ENCODE measurements at places on chromosomes 4 and X.

GRCh38 chrX:45801554-45801953 lies 600.9 kb upstream of the DIPK2B start:
- peaks cover 12% of the 10 kb centered on the region for H3K4me1 ChIP-seq
- H3K36me3 ChIP-seq: peaks cover 2% of the 10 kb centered on the region
- H3K27ac ChIP-seq: no peak overlapping the region
- DNase-seq: no peak
- H3K4me3 ChIP-seq: no peak overlapping the region

GRCh38 chrX:13069771-13070416 lies 25.5 kb upstream of the FAM9C start:
- peaks cover 4% of the 10 kb centered on the region for H3K4me1 ChIP-seq
- peaks cover 16% of the 10 kb centered on the region for H3K36me3 ChIP-seq
- no peak overlapping the region for H3K4me3 ChIP-seq
- no peaks in the 10 kb centered on the region for H3K27me3 ChIP-seq
- DNase-seq: no peak

GRCh38 chrX:84710611-84711010 lies 208.4 kb upstream of the HDX start:
- H3K27me3 ChIP-seq: no peaks in the 10 kb centered on the region
- H3K36me3 ChIP-seq: no peaks in the 10 kb centered on the region
- H3K27ac ChIP-seq: no peak overlapping the region
- H3K4me3 ChIP-seq: no peak overlapping the region
- DNase-seq: no peak

DNA sequence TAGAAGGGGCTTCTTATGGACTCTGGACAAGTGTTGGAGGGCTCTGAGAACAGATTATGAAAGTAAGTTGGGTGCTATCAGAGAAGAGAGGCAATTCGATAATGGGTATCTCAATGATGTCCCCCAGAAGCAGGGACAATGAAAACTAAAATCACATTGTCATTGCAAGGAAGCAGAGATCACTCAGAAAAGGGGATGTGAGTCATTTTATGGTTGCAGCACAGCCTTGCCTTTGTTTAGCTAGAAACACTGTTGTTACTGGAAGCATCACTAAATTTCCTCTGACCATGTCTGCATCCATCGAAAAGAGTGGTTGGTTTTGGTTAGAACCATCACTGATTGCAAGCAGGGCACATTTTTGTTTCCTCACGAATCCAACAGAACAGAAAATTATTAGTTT lies 246.8 kb upstream of the NWD2 start:
- no peaks in the 10 kb centered on the region for H3K27me3 ChIP-seq
- no peak for DNase-seq
- no peak overlapping the region for H3K27ac ChIP-seq
- no peak overlapping the region for H3K4me3 ChIP-seq

DNA sequence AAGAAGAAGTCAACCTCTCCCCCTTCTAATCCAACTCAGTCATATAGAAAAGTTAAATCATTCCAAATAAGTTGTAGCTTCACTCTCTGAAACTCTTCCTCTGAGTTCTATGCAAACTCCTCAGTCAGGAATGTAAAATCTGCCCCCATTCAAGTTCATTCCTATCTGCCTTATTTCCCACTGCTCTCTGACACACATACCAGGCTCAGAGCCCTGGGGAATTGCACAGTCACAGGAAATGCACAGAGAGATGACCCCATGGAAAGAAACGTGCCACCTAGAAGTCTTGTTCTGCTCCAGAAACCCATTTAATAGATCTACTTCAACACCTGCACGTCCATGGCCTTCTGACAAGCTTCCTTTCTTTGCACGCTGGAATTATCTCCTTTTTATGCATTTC lies 236.0 kb upstream of the VCX3A start:
- H3K4me1 ChIP-seq: peaks cover 20% of the 10 kb centered on the region
- H3K27ac ChIP-seq: no peak overlapping the region
- no peaks in the 10 kb centered on the region for H3K27me3 ChIP-seq
- H3K36me3 ChIP-seq: peaks cover 3% of the 10 kb centered on the region
- no peak for DNase-seq
- no peak overlapping the region for H3K4me3 ChIP-seq

- peak; percentile 59 for DNase-seq
- no peaks in the 10 kb centered on the region for H3K36me3 ChIP-seq
- peaks cover 93% of the 10 kb centered on the region for H3K27me3 ChIP-seq
- peak overlapping the region; percentile 67 for H3K4me3 ChIP-seq
- H3K4me1 ChIP-seq: peaks cover 73% of the 10 kb centered on the region
Observed at GRCh38 chr4:41882625-41883347, 52.4 kb upstream of the TMEM33 start.

- no peak for DNase-seq
- no peaks in the 10 kb centered on the region for H3K36me3 ChIP-seq
- H3K4me1 ChIP-seq: peaks cover 21% of the 10 kb centered on the region
- H3K27me3 ChIP-seq: no peaks in the 10 kb centered on the region
- no peak overlapping the region for H3K4me3 ChIP-seq
Observed at GRCh38 chrX:123976706-123977316, 15.3 kb downstream of the STAG2 start.

DNA sequence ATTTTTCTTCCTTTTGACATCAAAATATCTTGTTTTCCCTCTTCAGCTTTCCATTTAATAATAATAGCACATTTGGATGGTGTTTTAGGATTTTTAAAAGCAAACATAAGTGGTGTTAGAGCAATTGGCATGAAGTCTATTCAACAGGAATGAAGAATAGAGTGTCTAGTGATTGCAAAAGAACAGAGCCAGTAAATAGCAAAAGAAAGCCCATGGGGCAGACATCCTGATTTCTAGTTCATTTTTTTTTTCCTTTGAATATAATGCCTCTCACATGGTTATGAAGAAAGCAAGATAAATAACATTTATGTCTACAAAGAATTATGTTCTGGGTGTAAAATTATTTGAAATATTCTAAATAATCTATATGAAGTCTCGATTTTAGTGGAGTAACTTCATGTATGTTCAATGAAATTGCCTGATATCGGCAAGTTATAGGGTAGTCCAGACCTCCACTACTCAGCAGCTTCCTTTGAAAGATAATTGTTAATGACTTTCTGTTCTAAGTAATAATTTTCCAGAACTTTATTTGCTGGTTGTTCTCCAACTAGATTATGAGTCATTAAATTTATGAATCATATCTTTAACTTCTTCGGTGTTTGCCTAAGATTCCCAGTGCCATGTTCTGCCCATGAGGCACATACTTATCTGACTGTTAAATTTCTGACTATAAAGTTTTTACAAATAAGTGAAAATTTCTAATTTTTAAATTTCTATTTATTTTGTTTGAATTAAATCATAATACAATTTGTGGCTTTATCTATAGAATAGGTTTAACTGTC lies 587.9 kb downstream of the TLL1 start:
- no peak overlapping the region for H3K27ac ChIP-seq
- H3K4me3 ChIP-seq: no peak overlapping the region
- no peaks in the 10 kb centered on the region for H3K4me1 ChIP-seq
- no peak for DNase-seq
- H3K27me3 ChIP-seq: no peaks in the 10 kb centered on the region
- H3K36me3 ChIP-seq: no peaks in the 10 kb centered on the region

GRCh38 chrX:11109968-11110367 lies 1.2 kb upstream of the HCCS start:
- DNase-seq: no peak
- H3K27ac ChIP-seq: no peak overlapping the region
- H3K27me3 ChIP-seq: no peaks in the 10 kb centered on the region
- H3K4me1 ChIP-seq: peaks cover 6% of the 10 kb centered on the region

DNA sequence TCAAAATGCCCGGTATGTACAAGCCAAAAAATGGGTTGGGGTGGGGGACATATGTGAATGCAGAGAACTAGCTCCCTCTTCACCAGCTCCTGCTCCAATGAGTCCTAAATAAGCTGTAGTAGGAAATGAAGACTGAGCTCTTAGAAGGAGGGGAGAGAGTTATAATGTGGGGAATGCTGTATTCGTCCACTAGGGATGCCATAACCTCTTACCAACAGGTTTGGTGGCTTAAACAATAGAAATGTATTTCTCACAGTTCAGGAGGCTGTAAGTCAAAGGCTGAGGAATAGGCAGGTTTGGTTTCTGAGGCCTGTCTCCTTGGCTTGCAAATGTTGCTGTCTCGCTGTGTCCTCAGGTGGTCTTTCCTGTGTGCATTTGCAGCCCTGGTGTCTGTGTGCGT lies 4.4 kb upstream of the INPP4B start:
- H3K4me1 ChIP-seq: no peaks in the 10 kb centered on the region
- no peak overlapping the region for H3K27ac ChIP-seq
- H3K36me3 ChIP-seq: no peaks in the 10 kb centered on the region
- no peak for DNase-seq

DNA sequence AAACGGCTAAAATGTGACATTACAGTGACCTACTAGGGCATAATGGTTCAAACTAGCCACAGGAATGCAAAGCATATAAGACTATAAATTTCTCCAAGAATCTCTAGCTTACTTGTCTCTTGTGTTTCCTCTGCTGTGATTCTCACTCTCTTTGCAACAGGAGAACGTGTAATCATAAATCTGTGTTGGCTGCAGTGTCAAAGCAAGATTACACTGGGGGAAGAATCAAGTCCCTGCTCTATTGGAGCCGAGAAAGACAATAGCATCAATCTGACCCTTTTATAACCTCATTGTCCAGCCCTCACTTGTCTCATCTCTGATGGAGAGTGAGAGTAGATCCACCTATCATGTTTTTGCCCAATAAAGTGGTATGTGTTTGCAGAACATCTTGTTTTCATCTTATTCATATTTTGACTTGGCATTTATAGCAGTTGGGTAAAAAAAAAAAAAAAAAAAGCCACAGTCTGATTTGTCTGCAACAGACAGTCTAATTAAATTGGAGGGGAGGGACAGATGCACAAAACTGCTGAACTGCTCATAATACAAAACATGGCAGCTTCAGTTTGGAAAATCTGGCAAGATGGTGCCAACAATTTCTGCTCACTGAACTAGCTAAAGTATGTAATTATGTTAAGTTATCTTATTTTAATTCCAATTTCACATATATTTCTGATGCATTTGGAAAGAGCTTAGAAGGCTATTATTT lies 165.0 kb upstream of the GABRA2 start:
- H3K4me3 ChIP-seq: no peak overlapping the region
- peaks cover 28% of the 10 kb centered on the region for H3K27me3 ChIP-seq
- no peaks in the 10 kb centered on the region for H3K4me1 ChIP-seq
- no peaks in the 10 kb centered on the region for H3K36me3 ChIP-seq

GRCh38 chr4:98518559-98519267 lies 139.7 kb downstream of the TSPAN5 start:
- H3K36me3 ChIP-seq: peaks cover 3% of the 10 kb centered on the region
- H3K27ac ChIP-seq: peak overlapping the region; percentile 74
- peaks cover 86% of the 10 kb centered on the region for H3K4me1 ChIP-seq
- no peak for DNase-seq
- no peaks in the 10 kb centered on the region for H3K27me3 ChIP-seq
- peak overlapping the region; percentile 12 for H3K4me3 ChIP-seq

DNA sequence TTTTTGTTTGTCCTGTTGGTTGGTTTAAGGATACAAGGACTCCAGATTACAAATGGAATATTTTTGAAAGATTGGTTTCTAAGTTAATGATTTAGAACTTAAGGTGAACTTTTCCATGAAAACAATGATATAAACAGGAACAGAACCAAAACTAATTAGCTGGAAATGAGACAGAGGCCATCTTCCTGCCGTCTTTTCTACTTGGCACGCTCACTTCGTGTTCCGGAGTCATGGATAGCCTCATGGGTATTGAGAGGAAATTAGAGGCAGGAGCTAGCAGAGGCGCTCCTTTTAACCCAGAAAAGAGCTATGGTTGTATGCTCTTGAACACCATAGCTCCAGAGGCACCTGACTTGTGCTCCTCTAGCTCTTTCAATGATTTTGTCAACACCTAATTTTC lies 2.4 kb downstream of the FAM241A start:
- no peaks in the 10 kb centered on the region for H3K36me3 ChIP-seq
- no peak overlapping the region for H3K4me3 ChIP-seq
- DNase-seq: no peak
